ENCODE measurements at places on chromosomes 12 and 14.

GRCh38 chr14:89598548-89599186 is 181.6 kb upstream of the FOXN3 start:
- no peak for DNase-seq

DNA sequence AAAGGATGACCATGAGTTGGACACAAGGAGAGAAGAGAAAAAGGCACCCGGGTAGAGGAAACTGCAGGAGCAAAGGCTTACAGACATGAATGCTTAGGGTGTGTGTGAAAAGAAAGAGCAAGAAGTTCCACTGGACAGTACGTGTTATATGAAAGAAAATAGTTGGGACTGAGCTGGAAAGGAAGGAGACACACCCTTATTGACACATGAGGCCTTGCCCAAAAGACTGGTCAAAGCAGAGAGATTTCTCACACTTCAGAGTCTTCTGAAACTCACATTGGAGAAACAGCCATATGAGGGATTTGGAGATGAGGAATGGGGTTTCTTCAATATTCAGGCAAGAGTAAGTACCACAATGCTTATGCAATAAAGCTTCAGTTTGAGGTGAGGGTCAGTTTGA is 56.0 kb downstream of the TTC9 start:
- no peak for DNase-seq

GRCh38 chr14:87312169-87312893 is 680.7 kb downstream of the GALC start:
- no peak for DNase-seq

DNA sequence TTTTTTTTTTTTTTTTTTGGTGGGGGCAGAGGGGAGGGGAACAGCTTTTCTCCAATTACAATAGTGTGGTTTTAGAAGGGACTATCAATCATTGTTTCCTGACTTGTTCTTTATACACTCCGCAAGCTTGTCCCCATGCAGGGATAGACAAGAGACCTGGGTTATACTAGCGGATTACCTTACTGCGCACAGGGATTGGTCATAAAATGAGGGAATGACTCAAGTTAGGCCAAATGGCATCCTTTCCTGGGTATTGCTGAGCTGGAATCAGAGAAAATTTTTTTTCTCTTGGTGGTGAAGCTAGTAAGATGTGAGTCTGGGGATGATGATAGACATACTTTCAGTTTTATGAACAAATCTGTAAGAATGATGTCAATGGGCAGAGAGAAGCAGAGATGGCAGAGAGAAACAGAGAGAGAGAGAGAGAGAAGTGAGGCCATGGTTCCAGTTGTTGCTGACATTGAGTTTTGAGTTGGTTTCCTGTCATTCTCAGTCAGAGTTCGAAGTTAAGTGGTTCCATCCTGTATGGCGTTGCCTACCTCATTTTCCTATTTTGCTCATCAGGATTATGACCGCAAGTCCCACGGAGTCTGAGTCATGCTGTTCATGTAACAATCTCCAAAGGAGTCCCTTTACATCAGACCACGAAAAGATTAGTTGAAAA is 59.1 kb upstream of the OTOGL start:
- no peak for DNase-seq

GRCh38 chr14:81537193-81537592 is 3.5 kb upstream of the SEL1L start:
- no peak for DNase-seq

DNA sequence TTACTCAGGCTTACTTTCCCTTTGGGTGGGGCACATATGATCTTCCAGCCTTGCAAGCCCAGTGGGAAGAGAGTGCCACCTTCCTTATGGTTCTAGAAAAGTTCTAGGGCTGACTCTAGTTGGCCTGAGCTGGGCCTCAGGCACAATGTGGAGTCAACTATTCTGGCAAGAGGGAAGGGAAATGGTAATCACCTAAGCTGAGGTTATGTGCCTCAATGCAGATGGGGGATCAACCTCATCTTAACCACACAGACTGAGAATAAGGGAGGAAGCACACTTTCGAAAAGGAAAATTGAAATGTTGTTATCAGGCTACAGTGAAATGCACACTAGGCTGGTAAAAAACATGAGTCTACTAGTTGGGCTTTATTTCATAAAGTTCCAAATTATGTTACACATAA is 77.5 kb upstream of the RMST start:
- DNase-seq: no peak

DNA sequence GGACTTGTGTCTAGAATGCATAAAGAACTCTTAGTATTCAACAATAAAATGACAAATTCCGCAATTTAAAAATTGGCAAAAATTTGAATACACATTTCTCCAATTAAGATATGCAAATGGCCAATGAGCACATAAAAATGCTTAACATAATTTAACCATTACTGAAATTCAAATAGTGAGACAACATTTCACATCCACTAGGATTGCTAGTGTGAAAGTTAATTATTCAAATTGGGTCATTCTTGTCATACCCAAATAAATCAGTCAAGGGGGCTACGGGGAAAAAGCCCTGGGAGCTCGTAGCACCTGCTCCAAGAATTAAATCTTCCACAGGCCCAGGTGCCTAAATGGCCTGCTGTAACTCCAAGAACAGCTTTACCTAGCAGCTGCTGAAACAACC is 25.0 kb upstream of the C14orf132 start:
- no peak for DNase-seq

Measured in fibroblast of gingiva (primary cell).